Caki2 (cell line): ENCODE measurements at places on chromosomes 2 and 18. TPM values are rescaled to one million over a fixed set of nuclear protein-coding genes. Genes with fewer than 3 reads are reported as not detected.

DNA sequence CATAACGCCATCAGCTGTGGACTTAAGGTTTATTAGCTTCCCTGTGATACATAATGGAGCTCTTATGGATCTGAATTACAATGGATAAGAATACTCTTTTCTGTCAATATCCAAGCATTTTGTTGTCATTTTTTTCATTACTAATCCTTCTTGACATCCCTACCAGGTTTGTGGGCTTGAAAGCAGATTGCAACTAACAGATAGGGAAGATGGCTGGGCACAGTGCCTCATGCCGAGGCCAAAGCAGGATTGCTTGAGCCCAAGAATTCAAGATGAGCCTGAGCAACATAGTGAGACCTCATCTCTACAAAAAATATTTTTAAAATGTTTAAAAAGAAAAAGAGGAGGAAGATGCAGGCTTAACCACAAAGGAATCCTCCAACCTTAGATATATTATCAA, 42.4 kb downstream of the ASXL2 start:
- no peak for DNase-seq

DNA sequence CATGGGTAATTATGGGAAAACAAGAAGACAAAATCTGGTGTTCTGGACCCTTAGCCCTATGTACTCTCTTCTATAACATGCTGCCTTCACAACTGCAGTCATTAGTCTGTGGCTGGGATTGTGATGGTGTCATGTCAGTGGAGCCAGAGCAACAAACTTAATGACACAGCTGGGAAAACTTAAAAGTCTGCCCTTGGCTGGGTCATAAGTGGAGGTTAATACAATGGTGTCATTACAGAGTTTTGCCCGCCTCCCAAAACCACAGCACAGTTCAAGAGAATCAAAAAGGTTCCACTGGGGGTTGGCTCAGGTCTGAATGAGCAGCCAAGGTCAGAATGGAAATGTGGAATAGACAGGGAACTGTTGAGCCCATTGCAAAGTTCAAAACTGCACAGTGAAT, 455.7 kb upstream of the PIK3C3 start:
- DNase-seq, result no peak

SP5 gene
- total RNA-seq, result 0.26 and 1.8 TPM in 2 replicates

SIX3 gene
- total RNA-seq, result not detected in 2 replicates

DNA sequence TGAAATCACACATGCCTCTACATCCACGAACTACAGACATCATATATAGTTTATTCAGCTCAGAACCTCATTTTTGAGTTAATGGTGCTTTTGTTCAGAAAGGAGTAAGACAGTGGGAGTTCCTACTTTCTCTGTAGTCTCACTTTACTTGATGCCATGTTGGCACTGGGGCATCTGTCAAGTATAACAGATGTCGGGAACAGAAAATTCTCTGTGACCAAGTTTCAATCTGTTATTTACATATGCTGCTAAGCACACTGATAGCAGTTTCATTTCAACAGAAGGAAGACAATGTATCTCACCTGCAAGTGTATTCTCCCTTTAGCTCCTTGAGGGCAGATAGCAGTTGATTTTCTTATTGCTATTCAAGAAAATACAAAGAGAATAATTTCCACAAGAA, 774.1 kb downstream of the METTL4 start:
- no peak for DNase-seq

CRYBA2 gene
- not detected in 2 replicates for total RNA-seq

G6PC2 gene
- not detected in 2 replicates for total RNA-seq

DNA sequence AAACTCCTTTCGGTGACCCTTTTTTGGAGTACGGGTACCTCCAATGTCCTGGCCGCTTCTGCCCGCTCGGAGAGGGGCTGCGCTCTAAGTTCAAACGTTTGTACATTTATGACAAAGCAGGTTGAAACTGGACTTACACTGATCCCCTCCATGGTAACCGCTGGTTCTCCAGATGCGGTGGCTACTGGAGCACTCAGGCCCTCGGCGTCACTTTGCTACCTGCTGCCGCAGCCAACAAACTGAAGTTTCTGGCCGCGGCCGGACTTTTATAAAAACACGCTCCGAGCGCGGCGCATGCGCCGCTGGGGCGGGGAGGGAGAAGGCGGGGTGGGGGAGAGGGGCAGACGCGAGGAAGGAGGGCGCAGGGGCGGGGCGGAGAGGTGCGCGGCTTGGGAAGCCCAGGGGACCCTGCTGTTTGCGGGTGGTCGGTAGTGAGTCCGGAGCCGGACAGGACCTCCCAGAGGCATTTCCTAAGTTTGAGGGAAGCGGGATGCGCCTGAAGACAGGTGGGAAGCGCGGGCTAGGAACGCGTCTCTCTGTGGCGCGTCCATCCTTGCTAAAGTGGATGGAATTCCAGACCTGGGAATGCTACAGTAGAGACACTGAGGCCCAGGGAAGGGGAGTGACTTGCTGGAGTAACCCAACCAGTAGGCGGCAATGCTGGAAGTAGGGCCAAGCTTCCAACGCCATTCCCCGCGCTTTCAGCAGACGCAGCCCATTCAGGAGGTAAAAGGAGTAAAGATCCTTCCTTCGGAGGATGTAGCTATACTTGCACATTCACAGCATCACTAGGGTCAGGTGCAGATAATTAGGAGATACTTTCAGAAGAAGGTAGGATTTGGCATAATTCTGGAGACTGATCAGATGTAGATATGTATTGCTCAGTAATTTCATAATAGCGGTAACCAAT, at the start of gene CXCR4:
Gene CXCR4, minus strand, starts transcription at position 241 of the 910 bp plus-strand sequence. Its CDS starts 89 bp downstream, at position 152.
- peak; percentile 64 for DNase-seq

DNA sequence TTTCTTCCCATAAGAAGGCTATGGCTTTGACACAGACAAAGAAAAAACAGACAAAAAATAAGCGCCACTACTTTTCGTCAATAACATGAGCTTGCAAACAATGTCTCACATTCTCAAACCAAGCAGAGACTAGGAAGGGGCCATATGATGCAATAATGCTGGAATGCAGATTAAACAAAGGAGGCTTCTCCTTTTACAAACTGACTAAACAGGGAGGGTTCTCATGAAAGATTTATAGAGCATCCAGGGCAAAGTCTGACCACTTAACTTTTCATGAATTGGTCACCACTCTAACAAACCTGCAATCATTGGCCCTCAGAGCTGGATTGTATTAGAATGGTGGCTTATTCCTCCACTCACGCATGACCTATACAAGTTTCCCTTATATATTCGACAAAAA, 663.3 kb upstream of the CHAC2 start:
- peak; percentile 86 for DNase-seq
